Epithelial cell of esophagus (primary cell): ENCODE measurements at places on chromosomes 5 and 9.
A peak's percentile ranks its signal among the peaks of the same experiment; 100 is the strongest.

DNA sequence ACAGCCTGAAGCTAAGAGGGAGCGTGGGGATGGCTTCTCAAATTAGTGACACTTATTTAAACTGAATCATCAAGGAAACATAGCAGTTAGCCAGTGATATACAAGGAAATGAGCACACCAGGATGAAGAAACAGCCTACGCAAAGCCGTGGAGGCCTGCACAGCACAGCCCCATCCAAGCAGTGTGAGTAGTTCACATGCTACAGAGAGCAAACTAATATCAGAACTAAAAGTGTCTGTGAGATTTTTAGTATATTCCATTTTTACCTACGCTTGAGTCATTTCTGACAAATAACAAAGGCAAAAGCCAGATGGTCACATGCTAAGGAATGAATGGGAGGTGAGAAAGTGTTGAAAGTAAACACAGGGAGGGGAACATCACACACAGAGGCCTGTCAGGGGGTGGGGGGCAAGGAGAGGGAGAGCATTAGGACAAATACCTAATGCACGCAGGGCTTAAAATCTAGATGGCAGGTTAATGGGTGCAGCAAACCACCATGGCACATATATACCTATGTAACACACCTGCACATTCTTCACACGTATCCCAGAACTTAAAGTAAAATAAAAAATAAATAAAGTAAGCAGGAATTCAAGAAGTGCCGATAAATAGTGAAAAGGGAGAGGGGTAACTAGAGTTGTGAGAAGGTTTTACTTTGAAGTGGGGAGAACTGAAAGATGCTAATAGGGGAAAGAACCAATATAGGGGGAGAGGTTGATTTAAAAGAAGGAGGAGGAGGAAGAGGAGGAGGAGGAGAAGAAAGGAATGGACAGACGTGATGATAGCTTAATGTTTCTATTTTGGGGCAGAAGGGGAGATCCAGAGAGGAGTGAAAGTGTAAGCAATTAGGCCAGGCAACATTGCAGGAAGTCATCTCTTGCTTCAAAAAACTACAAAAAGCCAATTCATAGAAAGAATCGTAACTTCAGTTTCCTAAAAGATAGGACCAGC is 100.9 kb upstream of the PTGER4 start:
- DNase-seq: peak; percentile 66

DNA sequence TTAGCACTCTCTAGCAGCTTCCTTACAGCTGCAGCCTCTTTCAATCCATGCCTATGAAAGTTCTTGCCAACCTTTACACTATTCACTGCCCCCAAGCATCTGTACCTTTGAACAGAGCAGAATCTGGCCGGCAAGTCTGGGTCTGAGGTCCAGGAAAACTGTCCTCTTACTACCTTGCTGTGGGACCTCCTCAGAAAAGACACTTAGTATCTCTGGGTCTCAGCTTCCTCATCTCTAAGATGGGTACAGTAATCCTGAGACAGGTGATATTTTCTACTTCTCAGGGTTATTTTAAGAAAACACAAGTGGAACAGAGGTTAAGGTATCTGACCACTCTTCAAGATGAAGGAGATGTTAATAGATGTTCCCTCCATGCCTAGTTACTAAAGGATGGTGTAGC is 120.2 kb downstream of the EGFLAM start:
- no peak for DNase-seq

- DNase-seq: no peak
Measured at GRCh38 chr9:25994605-25995004, 316.4 kb upstream of the TUSC1 start.

- no peak for DNase-seq
Measured at GRCh38 chr5:54098267-54098666, 212.1 kb downstream of the ARL15 start.

GRCh38 chr5:143717400-143717799 is 94.6 kb upstream of the HMHB1 start:
- DNase-seq: peak; percentile 76

DNA sequence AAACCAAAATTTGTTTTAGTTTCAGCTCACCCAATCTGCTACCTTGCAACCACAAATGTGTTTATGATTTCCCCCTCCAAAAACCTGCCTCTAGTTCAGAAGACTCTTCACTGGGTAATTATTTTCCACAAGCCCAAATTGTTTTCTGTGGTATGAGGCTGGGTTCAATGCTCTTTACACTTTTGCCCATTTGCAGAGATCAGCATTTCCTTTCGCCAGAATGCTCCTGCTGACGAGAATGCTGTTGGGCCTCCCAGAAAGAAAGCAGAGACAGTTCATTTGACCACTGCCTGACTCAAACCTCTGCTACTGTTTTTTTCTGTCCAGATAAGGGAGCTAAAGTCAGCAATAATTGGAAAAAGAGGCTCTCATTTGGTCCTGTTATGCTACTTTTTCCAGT is 427.3 kb downstream of the PDE4D start:
- no peak for DNase-seq

GRCh38 chr5:116090302-116090701 is 5.5 kb downstream of the COMMD10 start:
- no peak for DNase-seq

DNA sequence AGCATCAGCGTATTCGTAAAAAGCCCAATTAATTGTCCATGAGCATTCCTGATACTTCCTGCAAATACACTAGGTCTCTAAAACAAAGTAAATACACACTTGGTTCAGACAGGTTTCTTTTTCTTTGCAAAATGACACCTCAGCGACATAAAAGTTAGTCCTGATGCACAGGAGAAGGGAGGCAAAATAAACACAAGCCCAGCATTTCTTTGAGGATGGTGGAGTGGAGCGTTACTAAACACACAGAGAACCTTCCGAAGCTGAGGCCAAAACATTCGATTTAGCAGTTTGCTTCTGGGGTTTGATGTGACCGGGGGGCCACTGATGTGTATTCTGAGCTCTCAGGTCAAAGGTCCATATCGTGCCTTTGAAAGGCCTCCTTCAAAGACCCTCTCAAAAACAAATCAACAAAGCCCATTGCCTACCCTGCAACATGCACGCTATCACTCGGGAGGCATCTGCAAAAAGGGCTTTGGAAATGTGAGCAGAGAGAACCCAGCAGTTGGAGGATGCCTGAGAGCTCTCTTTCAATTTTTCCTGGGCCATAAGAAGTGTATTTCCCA is 268.4 kb upstream of the PANK3 start:
- DNase-seq: no peak

GRCh38 chr5:10485897-10486296 is 44.2 kb downstream of the ROPN1L start:
- no peak for DNase-seq

DNA sequence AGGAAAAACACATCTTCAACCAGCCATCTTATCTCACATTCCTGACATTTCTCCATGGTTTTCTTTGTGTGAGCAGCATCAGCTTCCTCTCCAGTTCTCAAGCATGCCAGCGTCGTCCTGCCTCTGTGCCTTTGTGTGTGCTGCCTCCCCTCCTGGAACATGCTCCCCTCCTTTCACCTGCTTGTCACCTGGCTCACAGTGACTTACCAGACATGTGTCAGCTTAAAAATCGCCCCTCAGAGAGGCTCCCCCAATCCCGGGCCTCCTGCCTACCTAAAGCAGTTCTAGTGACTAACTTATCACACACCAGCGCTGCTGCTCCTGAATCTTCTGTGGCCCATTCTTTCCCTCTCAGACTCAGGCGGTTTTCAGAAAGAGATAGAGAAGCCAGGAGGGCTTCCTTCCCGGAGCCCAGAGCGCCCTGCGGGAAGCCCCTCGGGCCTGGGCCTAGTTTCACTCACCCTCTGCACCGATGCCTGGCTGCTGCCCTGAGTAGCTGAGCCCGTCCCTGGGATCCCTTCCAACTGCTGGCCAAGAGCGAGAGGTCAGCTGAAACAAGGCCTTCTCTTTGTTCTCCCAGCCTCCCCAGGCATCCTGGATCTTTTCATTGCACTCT is 51.1 kb upstream of the MVB12B start:
- DNase-seq: no peak

DNA sequence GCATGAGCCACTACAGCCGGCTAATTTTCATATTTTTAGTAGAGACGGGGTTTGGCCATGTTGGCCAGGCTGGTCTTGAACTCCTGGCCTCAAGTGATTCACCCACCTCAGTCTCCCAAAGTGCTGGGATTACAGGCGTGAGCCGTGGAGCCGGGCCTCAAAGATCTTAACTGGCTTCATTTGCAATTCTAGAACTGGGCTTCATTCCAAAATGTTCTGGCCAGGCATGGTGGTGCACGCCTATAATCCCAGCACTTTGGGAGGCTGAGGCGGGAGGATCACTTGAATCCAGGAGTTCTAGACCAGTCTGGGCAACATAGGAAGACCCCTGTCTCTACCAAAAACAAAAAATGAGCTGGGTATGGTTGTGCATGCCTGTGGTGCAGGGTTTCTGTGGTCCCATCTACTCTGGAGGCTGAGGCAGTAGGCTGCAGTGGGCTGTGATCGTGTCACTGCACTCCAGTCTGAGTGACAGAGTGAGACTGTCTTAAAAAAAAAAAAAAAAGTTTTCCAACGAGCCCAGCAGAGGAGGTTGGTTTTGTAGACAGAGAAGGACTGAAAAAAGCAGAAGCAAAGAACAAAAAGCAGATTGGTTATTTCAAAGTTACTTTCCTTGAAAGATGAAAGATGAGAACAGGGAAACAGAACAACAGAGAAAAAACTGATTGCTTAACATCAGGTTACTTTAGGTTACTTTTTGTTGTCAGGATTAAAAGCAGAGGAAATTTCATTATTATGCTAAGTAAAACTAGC is 78.2 kb downstream of the ANKRD55 start:
- no peak for DNase-seq

DNA sequence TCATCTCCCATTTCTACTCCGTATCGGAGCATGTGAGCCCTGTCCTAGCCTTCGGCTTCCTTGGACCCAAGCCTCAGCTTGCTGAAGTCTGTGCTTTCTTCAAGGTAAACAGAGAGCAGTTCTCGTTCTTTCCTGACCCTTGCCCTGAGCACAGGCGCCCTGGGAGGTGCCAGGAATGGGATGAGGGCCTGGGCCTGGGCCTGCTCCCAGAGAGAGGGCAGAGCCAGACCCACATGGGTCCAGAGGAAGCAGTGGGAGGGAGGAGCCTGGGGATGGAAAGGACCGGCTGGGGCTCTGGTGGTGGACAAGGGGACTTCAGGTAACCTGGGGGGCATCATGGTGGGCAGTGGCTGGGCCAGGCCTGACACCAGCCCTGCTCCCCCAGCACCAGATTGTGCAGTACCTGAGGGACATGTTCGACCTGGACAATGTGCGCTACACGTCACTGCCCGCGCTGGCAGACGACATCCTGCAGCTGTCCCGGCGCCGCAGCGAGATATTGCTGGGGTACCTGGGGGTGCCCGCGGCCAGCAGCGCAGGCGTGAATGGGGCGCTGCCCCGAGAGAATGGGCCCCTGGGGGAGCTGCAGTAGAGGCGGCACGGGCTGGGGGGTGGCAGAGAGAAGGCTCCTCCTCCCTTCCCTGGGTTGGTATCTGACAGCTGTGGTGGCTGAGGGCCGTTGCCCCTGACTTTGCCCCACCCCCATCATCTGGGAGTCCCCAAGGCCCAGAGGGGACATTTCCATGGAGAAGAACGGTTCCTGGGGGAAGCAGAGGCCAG is 10.9 kb upstream of the DOLPP1 start:
- DNase-seq: no peak

DNA sequence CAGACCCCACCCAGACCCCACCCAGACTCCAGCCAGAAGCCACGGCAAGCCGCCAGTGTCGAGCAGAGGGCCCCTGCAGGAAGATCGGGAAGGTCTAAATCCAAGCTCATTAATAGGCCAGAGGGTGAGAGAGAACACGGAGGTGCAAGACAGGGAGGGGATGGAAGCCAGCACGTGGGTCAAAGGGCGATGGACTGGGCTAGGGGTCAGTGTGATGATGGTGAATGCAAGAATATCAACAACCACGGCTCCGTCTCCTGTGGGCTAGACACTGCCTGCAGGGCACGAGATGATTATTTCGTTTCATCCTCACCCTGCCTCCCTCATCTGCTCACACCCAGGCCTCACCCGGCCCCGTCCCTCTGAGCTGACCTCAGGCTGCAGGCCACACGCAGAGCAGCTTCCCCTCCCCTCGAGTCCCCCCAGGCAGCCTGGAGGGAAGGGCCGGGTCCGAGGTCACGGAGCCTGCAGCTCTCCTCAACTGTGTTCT is 122.0 kb downstream of the COL23A1 start:
- DNase-seq: no peak

- no peak for DNase-seq
Measured at GRCh38 chr5:59436364-59437148, 457.0 kb downstream of the PDE4D start.
